ENCODE measurements at places on chromosomes 12 and 14. TPM values are rescaled to one million over a fixed set of nuclear protein-coding genes. Genes with fewer than 3 reads are reported as not detected.

DNA sequence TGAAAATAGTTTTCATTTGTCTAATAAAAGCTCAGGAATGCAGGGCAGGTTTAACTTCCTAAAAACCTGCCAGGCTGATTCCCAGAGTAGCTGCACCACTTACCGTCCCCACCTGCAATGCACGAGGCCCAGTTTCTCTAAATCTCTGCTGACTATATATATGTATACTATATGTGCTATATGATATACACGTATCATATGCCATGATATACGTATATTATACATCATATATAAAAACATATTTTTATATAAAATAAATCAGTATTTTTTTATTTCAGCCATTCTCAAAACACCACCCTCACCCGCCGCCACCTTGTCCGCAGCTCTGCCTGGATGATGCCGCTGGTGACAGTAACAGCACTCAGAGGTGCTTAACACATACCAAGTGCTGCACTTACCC, 2.3 kb downstream of the ANKLE2 start:
- H3K27ac ChIP-seq: no peak overlapping the region
- no peak overlapping the region for H3K4me3 ChIP-seq
- H3K27me3 ChIP-seq: no peaks in the 10 kb centered on the region
- no peaks in the 10 kb centered on the region for H3K36me3 ChIP-seq
- H3K4me1 ChIP-seq: no peaks in the 10 kb centered on the region
- DNase-seq: no peak

Gene LMNTD1
- not detected for total RNA-seq

Gene PTPRR
- total RNA-seq: 9.7 TPM

- no peak for DNase-seq
- no peaks in the 10 kb centered on the region for H3K27me3 ChIP-seq
- no peak overlapping the region for H3K27ac ChIP-seq
- no peaks in the 10 kb centered on the region for H3K36me3 ChIP-seq
- no peaks in the 10 kb centered on the region for H3K4me1 ChIP-seq
- no peak overlapping the region for H3K4me3 ChIP-seq
Measured at GRCh38 chr14:59284059-59284458, 95.6 kb downstream of the DAAM1 start.

DNA sequence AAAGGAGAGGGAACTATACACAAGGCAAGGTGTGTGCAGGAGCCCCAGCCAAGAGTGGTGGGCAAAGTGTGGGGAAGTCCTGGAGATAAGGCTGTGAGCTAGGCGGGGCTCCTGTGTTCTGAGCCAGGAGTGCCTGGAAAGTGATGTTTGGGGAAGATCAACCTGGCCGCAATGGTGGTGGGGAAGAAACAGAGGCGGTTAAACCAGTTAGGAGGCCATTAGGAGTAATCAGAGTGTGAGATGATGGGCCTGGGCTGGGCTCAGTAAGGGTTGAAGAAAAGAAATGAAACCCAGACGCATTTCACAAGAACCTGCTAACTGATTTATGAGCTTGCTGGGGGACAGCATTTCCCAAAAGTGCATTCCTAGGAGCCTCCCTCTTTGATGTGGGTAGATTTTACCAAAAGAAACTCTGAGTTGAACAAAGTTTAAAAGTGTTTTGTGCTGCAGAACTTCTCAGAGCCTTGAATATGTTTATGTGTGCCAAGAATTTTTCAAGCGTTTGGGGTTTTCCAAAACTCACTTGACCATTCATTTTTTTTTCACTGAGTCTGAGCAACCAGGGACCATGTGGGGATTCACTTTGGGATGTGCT, 34.2 kb upstream of the LRP1-AS start:
- DNase-seq: no peak
- no peaks in the 10 kb centered on the region for H3K4me1 ChIP-seq
- H3K36me3 ChIP-seq: no peaks in the 10 kb centered on the region
- H3K27ac ChIP-seq: no peak overlapping the region
- no peaks in the 10 kb centered on the region for H3K27me3 ChIP-seq

DNA sequence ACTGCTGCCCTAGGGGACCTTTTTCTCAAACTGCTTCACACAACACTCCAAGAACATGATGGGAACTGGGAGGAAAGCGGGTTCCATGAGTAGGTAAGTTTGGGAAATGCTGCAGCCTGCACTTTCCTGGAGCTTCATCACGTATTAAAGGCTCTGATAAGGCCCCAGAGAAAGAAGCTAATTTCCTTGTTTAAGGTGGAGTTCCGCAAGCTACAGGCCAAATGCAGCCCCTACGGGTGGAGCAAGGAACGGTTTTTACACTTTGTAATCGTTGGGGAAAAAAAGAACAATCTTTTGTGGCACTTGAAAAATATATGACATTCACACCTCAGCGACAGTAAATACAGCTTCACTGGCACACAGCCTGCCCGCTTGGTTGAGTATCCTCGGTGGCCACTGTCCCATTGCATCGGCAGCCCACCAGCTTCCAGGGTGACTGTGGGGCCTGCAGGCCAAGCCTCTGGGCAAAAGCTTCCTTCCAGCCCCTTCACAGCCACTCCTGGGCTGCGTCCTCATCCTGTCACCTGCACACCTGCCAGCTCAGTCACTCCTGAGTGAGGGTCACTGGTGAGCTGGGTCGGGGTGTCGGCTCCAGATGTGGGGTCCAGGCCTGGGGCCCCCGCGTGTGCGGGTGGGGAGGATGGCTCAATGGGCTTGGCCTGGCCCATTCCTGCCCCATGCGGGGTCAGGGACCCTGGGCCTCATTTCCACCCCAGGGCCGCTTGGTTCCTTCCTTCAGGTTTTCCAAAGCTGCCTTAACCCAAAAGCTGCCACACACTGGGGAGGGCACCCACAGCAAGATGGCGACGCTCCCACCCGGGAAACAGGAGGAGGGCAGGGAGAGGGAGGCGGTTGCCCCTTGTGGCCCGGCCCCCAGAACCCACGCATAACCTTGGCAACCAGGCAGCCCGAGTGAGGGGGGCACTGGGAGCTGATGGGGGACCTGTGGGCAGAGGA, 2.4 kb downstream of the AMN start:
- peaks cover 6% of the 10 kb centered on the region for H3K4me1 ChIP-seq
- no peak for DNase-seq
- H3K4me3 ChIP-seq: no peak overlapping the region
- H3K36me3 ChIP-seq: no peaks in the 10 kb centered on the region

- no peak overlapping the region for H3K4me3 ChIP-seq
- H3K36me3 ChIP-seq: no peaks in the 10 kb centered on the region
- no peaks in the 10 kb centered on the region for H3K27me3 ChIP-seq
- H3K27ac ChIP-seq: no peak overlapping the region
Measured at GRCh38 chr12:46244273-46244915, 24.4 kb downstream of the SLC38A1 start.

Gene ACTR10
- total RNA-seq: 57.4 TPM

Gene IL31
- total RNA-seq: not detected

GRCh38 chr14:106738075-106738474, 1211.7 kb downstream of the TMEM121 start:
- H3K4me3 ChIP-seq: no peak overlapping the region
- no peak for DNase-seq
- no peaks in the 10 kb centered on the region for H3K27me3 ChIP-seq
- H3K27ac ChIP-seq: no peak overlapping the region
- no peaks in the 10 kb centered on the region for H3K4me1 ChIP-seq

- no peaks in the 10 kb centered on the region for H3K27me3 ChIP-seq
- peaks cover 7% of the 10 kb centered on the region for H3K4me1 ChIP-seq
- no peak overlapping the region for H3K4me3 ChIP-seq
- no peak overlapping the region for H3K27ac ChIP-seq
Measured at GRCh38 chr14:52043690-52044089, 25.2 kb downstream of the NID2 start.

DNA sequence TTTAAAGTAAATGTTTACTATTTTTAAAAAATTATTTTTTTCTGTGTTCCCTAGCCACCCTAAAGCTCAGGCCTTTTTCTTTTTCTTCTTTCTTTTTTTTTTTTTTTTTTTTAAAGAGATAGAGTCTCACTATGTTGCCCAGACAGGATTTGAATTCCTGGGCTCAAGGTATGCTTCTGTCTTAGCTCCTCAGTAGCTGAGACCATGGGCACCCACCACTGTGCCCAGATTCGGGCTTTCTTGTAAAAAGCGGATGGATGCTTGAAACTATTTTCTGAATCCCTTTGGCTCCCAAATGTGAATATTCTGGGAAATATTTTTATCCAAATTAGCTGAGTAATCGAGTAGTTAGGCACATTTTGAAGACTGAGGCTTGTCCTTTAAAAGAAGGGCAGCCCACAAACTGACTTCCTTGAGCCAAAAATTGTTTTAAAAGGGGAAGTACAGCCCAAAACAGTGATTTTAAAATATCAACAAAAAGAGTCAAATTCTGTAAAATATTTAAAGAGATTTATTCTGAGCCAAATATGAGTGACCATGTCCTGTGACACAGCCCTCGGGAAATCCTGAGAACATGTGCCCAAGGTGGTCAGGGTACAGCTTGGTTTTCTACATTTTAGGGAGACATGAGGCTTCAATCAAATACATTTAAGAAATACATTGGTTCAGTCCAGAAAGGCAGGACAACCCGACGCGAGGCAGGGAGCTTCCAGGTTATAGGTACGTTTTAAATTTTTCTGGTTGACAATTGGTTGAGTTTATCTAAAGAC, 28.8 kb upstream of the HIGD1C start:
- peak overlapping the region; percentile 91 for H3K4me3 ChIP-seq
- no peak for DNase-seq
- peaks cover 4% of the 10 kb centered on the region for H3K4me1 ChIP-seq
- peak overlapping the region; percentile 85 for H3K27ac ChIP-seq
- no peaks in the 10 kb centered on the region for H3K27me3 ChIP-seq

- no peak overlapping the region for H3K4me3 ChIP-seq
- H3K4me1 ChIP-seq: peaks cover 4% of the 10 kb centered on the region
- H3K27me3 ChIP-seq: no peaks in the 10 kb centered on the region
- no peaks in the 10 kb centered on the region for H3K36me3 ChIP-seq
- DNase-seq: no peak
Measured at GRCh38 chr12:768434-768833, 16.1 kb downstream of the WNK1 start.

DNA sequence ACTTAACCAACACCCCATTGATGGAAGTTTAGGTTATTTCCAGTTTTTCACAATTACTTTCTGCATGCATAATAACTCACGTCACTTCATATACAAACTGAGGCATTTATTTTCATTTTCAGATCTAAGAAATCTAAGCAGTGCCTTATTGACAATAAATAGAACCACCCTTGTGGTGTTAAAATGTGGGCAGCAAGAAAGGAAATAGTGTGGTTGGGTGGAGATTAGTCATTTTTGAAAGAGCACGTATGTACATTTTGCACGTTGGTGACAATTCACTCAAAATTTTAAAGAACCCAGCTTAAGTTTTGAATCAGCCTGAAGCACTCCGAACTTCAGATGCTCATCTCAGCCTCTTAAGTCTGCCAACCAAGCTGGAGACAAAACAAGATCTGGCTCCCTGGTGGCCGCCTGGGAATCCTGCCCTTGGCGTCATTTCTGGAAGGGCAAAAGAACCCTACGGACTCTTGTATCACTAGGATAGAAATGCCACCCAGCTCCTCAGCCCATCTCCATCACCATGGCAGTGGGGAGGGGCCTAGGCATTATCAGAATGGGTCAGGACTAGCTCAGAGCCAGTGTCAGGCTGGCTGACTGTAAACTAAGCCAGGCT, 89.5 kb upstream of the BCL2L14 start:
- no peaks in the 10 kb centered on the region for H3K27me3 ChIP-seq
- no peaks in the 10 kb centered on the region for H3K4me1 ChIP-seq
- no peaks in the 10 kb centered on the region for H3K36me3 ChIP-seq
- no peak overlapping the region for H3K4me3 ChIP-seq
- H3K27ac ChIP-seq: no peak overlapping the region

GRCh38 chr12:71069311-71069710, 88.5 kb downstream of the TSPAN8 start:
- no peaks in the 10 kb centered on the region for H3K36me3 ChIP-seq
- no peak for DNase-seq
- H3K4me1 ChIP-seq: no peaks in the 10 kb centered on the region
- no peaks in the 10 kb centered on the region for H3K27me3 ChIP-seq

- no peak for DNase-seq
- H3K4me1 ChIP-seq: no peaks in the 10 kb centered on the region
- H3K27ac ChIP-seq: no peak overlapping the region
- H3K27me3 ChIP-seq: no peaks in the 10 kb centered on the region
- no peak overlapping the region for H3K4me3 ChIP-seq
Measured at GRCh38 chr14:38605193-38606114, 349.6 kb upstream of the CLEC14A start.

DNA sequence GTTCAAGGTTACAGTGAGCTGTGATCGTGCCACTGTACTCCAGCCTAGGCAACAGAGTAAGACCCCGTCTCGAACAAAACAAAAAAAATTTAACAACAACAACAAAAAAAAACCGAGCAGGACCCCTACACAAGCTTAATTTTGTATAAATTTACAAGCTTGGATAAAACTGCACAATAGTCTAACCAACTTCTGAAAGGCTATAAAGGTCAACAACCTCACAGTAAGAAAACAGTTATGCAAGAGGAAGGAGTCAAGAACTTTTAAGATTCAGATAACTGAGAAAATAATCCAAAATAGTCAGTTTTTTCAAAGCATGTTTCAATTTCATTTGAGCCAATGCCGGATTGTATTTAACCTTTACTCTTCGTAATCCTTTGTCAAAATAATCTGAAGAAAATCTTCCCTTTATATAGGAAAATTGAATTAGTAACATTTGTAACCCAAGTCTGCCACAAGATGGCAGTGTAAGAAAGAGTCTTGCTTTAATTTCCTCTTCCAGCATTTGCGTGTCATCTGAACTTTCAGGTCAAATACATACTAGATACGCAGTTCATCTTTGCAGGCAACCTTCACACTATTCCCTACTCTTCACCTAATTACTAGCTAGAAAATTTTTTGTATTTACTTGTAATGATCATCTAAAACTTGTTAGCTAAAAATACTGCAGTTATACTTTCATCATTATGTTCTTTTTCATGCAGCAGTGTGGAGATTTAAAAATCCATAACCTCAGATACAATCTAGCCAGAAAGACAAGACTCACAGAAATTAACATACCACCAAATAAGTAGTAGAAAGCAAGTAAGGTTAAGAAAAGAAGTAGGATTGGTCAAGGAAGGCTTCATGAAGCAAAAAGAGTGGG, 5.8 kb downstream of the CCNB1IP1 start:
- peak overlapping the region; percentile 44 for H3K27ac ChIP-seq
- DNase-seq: peak; percentile 28
- no peaks in the 10 kb centered on the region for H3K36me3 ChIP-seq
- H3K27me3 ChIP-seq: no peaks in the 10 kb centered on the region
- no peaks in the 10 kb centered on the region for H3K4me1 ChIP-seq

GRCh38 chr12:1655225-1655788, 26.3 kb downstream of the WNT5B start:
- H3K4me1 ChIP-seq: no peaks in the 10 kb centered on the region
- DNase-seq: no peak
- no peak overlapping the region for H3K27ac ChIP-seq
- H3K4me3 ChIP-seq: no peak overlapping the region
- no peaks in the 10 kb centered on the region for H3K36me3 ChIP-seq

- no peaks in the 10 kb centered on the region for H3K27me3 ChIP-seq
- no peak overlapping the region for H3K4me3 ChIP-seq
- no peaks in the 10 kb centered on the region for H3K36me3 ChIP-seq
- no peak overlapping the region for H3K27ac ChIP-seq
- peaks cover 8% of the 10 kb centered on the region for H3K4me1 ChIP-seq
Measured at GRCh38 chr14:74551001-74551400, 57.4 kb downstream of the ISCA2 start.

GRCh38 chr12:50599366-50600095, 94.7 kb downstream of the DIP2B start:
- no peaks in the 10 kb centered on the region for H3K27me3 ChIP-seq
- no peak for DNase-seq
- H3K36me3 ChIP-seq: no peaks in the 10 kb centered on the region
- H3K27ac ChIP-seq: no peak overlapping the region

GRCh38 chr12:52350021-52350620, 17.2 kb downstream of the KRT85 start:
- H3K4me3 ChIP-seq: no peak overlapping the region
- no peak overlapping the region for H3K27ac ChIP-seq
- DNase-seq: no peak
- no peaks in the 10 kb centered on the region for H3K36me3 ChIP-seq
- H3K4me1 ChIP-seq: no peaks in the 10 kb centered on the region

Gene PPP2R3C
- 31.7 TPM for total RNA-seq

Gene C12orf60
- total RNA-seq: 0.77 TPM
